ENCODE measurements at places on chromosomes 2 and 18.

- DNase-seq: no peak
Measured at GRCh38 chr2:143903172-143903856, 616.6 kb downstream of the ZEB2 start.

DNA sequence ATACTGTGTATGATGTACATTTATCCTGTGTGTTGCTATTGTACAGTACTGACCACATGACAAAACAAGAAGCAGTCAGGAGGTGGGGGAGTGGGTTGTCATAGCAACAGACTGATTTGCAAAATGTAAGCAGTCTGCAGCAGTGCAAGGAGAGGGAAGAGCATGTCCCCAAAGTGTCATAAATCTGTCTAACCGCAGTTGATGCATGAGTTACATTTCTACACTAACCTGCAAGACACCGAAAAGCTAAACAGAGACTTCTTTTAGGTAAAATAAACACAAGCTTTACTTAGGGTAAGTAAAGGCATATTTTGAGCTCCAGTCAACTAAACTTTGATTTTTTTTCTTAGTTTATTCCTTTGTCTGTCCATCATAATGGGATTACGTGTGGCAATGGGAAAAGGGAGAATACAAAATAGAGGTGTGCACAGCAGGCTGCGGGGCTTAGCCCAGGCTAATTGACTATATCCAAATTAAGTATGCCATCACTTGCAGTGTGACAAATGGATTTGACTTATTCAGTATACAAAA lies 134.5 kb downstream of the MEIS1 start:
- DNase-seq: peak; percentile 21

DNA sequence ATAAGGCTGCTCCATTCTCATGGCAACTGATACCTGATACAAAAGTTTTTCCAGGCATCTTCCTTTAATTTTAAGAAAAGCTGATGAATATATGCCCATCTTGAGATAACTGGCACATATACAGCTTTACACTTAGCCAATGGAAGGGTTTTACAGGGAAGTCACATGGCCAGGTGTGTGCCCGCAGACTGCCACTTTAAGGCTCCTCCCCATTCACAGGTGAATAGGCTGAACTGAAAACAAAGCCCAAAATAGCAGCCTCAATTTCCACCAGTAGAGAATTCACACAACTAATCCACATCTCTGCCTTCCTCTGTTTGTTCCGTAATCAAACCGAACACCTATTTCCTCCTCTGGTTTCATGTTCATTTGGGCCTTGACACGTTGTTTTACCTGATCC lies 9.8 kb upstream of the ME2 start:
- no peak for DNase-seq

GRCh38 chr2:127768775-127769479 lies 42.0 kb downstream of the WDR33 start:
- no peak for DNase-seq

DNA sequence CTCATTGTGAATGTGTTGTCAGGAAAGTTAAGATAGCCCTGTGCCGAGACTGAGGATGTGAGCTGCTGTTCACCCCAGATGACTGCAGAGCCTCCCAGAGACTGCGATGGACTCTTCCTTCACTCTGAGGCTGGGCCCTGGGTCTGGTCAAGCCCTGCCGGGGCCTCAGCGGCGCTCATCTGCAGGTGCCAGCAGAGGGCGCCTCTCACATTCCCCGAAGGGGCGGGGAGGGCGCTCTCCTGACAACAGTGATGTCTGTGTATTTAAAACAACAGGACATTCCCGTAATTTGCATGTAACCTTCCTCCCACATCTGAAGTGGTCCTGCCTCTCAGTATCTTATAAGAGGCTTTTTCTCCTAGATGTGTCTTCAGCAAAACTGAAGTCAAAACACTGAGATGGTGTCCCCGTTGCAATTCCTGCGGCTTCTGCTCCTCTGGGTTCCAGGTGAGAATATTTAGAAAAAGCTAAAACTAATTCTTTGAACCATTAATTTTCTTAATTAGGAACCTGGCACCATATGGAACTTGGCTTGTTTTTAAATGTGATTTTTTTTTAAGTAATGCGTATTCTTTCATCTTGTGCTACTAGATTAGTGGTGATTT lies 1377.9 kb downstream of the RPIA start:
- DNase-seq: peak; percentile 29

DNA sequence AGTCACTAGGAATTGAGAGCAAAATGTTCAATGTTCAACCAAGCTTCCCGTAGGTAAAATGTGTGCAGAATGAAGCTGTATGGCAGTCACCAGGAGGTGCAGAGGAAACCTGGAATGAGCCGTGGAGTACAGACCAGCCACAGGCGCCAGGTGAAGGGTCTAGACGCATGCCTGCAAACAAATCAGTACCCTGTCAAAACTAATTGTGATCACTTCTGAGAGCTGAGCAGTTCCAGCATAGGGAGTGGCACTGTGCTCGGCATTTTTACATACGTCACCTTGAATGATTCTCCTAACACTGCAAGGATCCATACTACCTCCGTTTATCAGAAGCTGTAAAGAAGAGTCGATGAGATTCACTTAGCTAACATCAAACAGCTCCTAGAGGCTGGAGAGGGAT lies 346.1 kb upstream of the ID2 start:
- no peak for DNase-seq

- DNase-seq: no peak
Measured at GRCh38 chr2:68695971-68696370, 38.6 kb upstream of the ARHGAP25 start.

GRCh38 chr2:535222-535621 lies 142.0 kb downstream of the TMEM18 start:
- no peak for DNase-seq

- no peak for DNase-seq
Measured at GRCh38 chr2:37855283-37856041, 69.6 kb upstream of the RMDN2 start.

DNA sequence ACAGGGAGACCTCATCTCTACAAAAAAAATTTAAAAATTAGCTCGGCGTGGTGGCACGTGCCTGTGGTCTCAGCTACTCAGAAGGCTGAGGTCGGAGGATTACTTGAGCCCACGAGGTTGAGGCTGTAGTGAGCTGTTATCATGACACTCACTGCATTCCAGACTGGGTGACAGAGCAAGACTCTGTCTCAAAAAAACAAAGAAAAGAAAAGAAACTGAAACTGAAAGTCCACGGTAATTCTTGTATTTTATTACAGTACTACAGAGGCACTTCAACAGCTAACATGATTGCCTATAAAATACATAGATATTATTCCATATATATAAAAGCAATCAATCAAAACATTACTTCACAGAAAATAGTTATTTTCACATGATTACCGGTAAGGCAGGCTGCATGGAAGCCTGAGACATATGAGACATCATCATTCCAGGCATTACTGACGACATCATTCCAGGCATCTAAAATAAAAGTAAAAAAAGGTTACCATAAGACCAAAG lies 23.1 kb downstream of the PRPF40A start:
- no peak for DNase-seq

DNA sequence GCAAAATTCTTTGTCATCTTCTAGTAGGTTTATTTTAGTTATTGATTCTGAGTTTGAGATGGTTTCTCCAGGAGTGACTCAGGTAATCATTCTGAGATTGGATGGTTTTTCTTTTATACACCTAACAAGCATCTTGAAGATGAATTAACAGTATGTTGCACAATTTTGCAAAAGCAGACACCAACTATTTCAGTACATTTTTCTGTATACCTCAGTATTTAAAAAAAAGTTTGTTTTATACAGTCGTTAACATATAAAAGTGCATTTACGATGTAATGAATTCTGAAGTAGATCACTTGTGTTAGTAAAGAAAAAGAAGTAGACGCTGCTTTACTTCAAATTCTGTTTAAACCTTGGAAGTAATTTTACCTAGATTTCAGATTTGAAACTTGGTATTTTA lies 3.0 kb downstream of the VAPA start:
- DNase-seq: no peak

- no peak for DNase-seq
Measured at GRCh38 chr2:133390156-133390555, 178.1 kb downstream of the NCKAP5 start.

- DNase-seq: no peak
Measured at GRCh38 chr2:158724803-158725381, 70.2 kb upstream of the DAPL1 start.

DNA sequence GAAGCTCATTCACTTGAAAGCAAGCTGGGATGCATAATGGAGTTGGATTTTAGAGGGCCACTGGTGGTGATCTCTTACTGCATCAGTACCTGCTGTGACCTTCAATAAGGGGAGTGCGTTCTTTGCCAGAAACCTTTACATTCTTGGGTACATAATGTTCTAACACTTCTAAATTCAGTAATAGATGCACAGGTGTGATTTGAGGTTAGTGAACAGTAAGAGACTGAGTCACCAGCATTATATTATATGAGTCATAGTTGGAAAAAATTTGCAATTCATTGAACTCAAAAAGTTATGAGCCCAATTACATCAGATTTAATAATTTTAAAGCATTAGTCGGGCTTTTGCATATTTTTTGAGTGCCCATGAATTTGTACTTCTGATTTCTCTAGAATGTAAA lies 803.3 kb downstream of the ADCYAP1 start:
- DNase-seq: no peak

- no peak for DNase-seq
Measured at GRCh38 chr2:239731422-239731821, 293.7 kb downstream of the NDUFA10 start.

GRCh38 chr2:97936199-97936598 lies 59.5 kb downstream of the TMEM131 start:
- peak; percentile 52 for DNase-seq

GRCh38 chr2:203820969-203821368 lies 46.6 kb upstream of the CTLA4 start:
- no peak for DNase-seq

DNA sequence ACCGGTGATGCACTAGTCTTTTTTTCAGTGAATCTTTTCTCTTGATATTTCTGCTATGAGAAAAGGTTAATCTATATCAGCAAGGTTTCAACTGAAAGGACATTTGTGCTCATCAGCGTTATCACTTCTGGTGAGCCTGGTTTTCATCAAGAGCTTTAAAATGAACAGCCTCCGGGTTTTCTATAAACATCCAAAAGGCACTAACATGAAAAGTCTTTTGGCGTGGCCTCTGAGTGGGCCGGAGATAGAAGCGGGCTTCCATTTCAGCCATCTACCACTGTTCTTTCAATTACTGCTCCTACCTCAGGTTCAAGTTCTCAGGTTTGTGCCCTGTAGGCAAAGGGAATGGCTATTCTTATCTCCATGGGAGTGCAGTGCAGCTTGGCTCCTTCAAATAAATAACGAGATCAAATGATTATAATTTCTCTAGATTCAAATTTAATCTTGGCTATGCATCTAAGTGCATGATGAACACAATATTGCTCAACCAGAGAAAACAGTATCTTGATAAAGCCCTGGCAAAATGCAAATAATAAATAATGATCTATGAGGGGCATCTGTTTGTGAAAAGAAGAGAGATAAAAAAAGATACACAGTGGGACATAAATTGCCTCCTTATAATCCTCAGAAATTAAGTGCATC lies 314.8 kb downstream of the CDH2 start:
- peak; percentile 82 for DNase-seq
